NCI-H187 treated with DMSO at 0.1 percent for 48 hours (cell line): ENCODE measurements at places on chromosomes 6 and 20.

GRCh38 chr6:166772518-166772917 is 145.5 kb upstream of the RPS6KA2 start:
- no peak for DNase-seq

GRCh38 chr6:112163295-112164257 is 76.2 kb downstream of the FAM229B start:
- DNase-seq = no peak

GRCh38 chr6:56507517-56507916 is 135.2 kb downstream of the DST start:
- DNase-seq = no peak

DNA sequence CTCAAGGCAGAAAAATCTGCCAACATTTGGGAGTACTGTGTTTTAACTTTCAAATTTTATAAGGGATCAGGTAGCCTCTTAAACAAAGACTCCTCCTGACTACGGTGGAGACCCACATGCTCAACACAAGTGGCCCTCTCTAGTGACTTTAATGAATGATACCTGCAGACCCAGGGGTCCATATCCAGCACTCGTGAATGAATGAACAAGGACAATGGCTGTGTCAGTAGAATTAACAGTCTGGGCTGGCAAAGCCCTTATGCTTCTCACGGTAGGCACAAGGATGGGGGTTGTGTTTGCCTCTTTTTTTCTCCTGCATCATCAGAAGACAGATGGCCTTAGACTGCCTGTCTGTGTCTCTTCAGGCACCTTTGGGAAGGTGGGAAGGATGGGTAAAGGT is 112.6 kb upstream of the TRAF3IP2 start:
- peak; percentile 65 for DNase-seq

GRCh38 chr6:32163559-32164258 is 686 bp upstream of the EGFL8 start:
- no peak for DNase-seq

- no peak for DNase-seq
Observed at GRCh38 chr6:31811645-31812044, 3.4 kb downstream of the HSPA1L start.

DNA sequence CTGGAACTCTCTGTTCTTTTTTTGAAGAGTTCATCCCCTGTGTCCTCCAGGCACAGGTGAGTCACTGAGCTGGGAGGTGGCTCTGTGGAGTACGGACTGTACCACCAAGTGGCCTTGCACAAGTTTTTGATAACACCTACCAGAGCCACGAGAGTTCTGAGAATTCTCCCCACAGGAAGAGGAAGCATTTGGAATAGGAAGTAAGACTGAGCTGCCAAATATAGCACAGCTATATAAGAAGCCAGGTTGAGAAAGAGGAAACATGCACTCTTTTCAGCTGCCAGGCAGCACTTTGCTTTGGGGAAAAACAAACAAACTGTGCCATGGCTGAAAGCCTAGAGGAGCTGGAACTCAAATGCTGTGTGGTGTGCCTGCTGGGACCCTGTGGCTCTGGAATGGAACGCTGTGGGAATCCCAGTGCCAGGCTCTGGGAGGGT is 70.8 kb upstream of the RIPOR2 start:
- no peak for DNase-seq

DNA sequence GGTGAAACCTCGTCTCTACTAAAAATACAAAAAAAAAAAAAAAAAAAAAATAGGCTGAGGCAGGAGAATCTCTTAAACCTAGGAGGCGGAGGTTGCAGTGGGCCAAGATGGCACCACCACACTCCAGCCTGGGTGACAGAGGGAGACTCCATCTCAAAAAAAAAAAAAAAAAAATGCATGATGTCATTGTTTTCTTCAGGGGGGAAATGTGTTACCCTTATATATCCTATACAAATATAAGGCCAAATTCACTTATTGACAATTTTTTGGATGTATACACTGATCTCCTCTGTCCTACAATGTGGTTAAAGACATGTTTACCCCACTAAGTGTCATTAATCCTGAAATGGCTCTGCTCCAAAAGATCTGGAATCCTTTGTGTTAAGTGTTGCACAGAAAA is 73.1 kb downstream of the TPBG start:
- DNase-seq = no peak

GRCh38 chr20:15265581-15266309 is 928.3 kb upstream of the FLRT3 start:
- DNase-seq = no peak

- no peak for DNase-seq
Observed at GRCh38 chr6:29661071-29661470, 4.2 kb downstream of the MOG start.

DNA sequence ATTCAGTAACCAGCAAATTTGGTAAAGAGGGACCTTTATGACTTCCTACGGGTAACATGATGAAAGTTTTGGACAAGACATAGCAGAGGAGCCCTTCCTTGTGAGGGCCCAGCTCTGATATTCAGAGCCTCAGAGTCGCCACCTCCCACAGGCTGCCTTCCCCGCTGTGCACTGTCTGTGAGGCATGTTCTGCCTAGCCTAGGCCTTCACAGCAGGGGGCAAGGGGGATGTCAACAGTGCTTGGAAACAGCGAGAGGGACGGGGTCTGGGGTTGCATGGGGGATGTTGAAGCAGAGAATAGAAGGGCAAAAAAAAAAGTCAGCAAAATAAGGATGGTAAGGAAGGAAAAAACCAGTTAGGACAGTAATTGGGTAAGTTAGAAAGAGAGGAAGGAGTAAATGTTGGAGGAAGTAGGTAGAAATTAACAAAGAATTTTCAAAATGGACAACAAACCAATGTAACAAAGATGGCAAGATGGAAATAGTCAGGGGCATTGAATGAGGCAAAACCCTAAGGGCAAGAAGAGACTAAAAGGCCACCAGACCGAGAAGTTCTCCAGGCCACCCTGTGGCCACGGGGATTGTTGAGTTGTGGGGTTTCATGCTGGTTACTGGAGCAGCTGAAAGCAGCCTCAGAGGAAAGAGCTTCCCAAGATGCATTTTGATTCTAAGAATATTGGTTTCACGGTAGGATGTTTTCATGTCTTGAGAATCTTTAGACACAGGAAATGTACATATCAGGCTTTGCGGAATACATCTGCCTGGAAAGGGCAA is 139.8 kb downstream of the LY86 start:
- no peak for DNase-seq

- no peak for DNase-seq
Observed at GRCh38 chr6:11601776-11602605, 64.4 kb downstream of the TMEM170B start.

DNA sequence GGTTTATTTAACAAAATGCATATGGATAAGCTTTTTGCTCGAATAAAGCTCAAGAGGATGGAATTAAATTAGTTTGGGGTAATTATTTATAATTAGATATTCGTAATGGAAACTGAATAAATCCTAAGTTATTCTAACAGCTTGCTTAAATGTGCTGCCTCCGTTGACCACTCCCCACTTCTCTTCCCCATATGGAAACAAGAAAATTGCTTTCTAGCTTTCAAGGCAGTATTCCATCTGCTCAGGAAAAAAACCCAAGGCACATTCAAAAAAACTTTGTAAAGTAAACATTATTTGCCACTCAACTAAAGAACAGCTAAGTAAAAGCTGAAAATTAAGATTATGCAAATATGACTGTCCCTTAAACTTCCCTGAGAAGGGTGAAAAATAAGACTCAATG is 369.2 kb downstream of the HAO1 start:
- no peak for DNase-seq

DNA sequence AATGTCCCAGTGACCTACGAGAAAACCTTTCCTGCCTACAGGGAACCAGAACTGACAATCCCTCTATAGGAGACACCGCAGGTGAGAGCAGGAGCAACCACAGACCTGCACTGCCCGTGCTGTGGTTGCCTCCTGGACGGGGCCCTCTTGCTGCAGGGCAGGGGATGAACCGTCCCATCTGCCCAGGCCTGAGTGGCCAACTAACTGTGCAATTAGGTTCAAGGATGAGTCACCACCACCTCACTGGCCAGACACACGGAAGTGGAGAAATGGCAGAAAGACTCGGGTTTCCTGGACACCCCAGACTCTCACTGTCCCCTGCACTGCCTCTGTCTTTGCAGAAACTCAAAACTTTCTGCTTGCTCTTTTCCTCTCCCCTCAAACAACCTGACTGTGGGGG is 13.8 kb upstream of the HLA-G start:
- no peak for DNase-seq

GRCh38 chr20:14712302-14712739 is 374.9 kb upstream of the FLRT3 start:
- DNase-seq = no peak

- DNase-seq = no peak
Observed at GRCh38 chr20:23393996-23394775, 27.1 kb downstream of the NAPB start.

GRCh38 chr6:64644024-64644423 is 1008.4 kb downstream of the PHF3 start:
- no peak for DNase-seq

DNA sequence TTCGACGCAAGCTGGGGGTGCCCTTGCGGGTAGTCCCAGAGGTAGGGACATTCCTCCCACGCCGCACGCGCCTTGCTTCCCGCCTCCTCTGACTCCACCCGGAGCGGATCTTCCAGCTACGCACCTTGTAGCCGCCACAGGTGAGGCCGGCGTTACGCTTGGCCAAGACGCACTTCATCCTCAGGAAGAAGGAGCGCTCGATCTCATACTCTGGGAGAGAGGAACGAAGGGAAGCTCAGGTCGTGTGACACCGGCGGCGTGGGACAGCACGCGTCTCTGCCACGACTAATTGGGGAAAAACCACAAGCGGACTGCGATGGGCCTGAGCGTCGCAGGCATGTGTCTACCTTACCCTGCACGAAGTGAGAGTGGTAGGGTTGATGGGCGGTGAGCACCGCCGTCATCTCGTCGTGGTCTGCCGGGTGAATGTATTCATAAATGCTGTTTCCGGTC is 15.5 kb downstream of the SIM1 start:
- no peak for DNase-seq

- no peak for DNase-seq
Observed at GRCh38 chr6:29524444-29525310, 34.9 kb downstream of the UBD start.

- DNase-seq = no peak
Observed at GRCh38 chr6:54285595-54285994, 22.6 kb upstream of the TINAG start.

GRCh38 chr20:14582855-14583254 is 245.4 kb upstream of the FLRT3 start:
- DNase-seq = no peak

DNA sequence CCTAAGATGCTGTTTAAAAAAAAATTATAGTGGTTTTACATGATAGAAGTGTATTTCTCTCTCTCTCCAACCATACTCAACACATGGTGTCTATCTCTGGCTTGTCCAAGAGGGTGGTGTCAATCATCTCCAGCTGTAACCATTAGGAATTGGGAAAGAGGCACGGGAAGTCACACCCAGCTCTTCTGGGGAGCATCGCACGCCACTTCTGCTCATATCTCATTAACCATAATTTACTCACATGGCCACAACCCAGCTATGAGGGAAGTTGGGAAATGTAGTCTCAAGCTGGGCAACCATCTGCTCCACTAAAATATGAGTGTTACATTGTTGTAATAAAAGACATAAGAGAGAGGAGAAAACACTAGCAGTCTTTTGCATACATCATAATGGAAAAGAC is 30.4 kb upstream of the TSHZ2 start:
- DNase-seq = peak; percentile 16

- no peak for DNase-seq
Observed at GRCh38 chr6:53119349-53119748, 29.3 kb downstream of the GCM1 start.

- DNase-seq = no peak
Observed at GRCh38 chr6:169850154-169850553, 98.7 kb downstream of the ERMARD start.

GRCh38 chr6:170117111-170117972 is 173.5 kb downstream of the DLL1 start:
- DNase-seq = no peak

DNA sequence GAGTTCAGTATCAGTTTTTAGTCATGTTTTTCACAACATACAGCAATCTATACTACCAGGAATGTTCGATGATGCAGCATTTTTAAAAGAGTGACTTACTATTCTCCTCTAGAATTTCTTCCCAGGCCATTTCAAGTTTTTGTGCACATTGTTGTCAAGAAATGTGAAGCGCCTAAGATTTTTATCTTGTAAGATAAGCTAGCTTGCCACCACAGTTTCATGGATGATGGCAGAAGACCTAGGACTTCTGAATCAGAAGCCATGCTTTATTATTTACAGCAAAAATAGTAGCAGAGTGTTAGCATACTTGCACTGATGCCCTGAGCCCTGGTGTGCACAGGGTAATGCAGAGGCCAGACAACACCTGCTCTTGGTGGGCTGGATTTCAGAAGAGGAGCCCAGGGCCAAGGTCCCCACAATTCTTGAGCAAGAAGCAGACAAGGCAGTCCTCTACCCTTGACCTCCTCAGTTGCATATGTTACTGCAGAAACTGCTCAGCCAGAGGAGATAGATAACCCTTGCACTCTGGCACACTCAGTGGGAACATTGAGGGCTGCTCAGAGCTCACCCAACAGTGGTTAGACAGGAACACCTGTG is 99.2 kb downstream of the QKI start:
- no peak for DNase-seq

DNA sequence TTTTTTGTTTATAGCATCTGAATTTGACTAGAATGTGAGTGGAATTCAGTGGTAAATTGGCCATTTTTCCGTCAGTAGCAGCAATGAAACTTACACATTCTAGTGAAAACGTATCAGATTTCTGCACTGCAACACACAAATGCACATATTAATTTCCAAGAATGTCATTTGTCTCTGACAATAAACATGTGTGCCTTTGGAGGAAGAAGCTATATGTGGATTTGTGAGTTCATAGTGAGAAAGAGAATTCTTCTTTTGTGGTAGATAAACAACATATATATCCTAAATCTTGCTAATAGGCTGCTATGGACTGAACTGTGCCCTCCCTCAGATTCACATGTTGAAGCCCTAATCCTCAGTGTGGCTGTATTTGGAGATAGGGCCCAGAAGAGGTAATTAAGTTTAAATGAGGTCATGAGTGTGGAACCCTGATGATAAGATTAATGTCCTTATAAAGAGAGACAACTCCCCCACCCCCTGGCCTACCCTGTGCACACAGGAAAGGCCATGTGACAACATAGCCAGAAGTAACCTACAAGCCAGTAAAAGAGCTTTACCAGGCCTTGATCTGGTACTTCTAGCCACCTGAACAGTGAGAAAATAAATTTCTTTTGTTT is 200.2 kb upstream of the EYA4 start:
- DNase-seq = no peak

- DNase-seq = no peak
Observed at GRCh38 chr6:127932708-127933107, 31.9 kb upstream of the THEMIS start.

DNA sequence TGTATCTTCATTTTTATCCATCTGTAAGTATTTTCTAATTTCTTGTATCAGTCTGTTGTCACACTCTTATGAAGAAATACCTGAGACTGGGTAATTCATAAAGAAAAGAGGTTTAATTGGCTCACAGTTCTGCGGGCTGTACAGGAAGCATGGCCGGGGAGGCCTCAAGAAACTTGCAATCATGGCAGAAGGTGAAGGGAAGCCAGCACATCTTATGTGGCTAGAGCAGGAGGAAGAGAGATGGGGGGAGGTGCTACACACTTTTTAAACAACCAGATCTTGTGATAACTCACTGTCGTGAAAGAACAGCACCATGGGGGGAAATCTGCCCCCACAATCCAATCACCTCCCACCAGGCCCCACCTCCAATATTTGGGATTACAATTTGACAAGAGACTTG is 10.9 kb upstream of the BCKDHB start:
- no peak for DNase-seq

GRCh38 chr20:59738851-59739250 is 134.5 kb downstream of the PHACTR3 start:
- no peak for DNase-seq

- DNase-seq = no peak
Observed at GRCh38 chr6:110366975-110367374, 8.8 kb upstream of the METTL24 start.

GRCh38 chr6:111555036-111555435 is 50.6 kb downstream of the TRAF3IP2 start:
- no peak for DNase-seq
